ENCODE measurements at places on chromosomes 2 and 18.

- no peak for DNase-seq
Measured at GRCh38 chr2:88932686-88933085, 241.2 kb downstream of the RPIA start.

GRCh38 chr2:197821550-197822289 lies 17.3 kb downstream of the PLCL1 start:
- DNase-seq: no peak

DNA sequence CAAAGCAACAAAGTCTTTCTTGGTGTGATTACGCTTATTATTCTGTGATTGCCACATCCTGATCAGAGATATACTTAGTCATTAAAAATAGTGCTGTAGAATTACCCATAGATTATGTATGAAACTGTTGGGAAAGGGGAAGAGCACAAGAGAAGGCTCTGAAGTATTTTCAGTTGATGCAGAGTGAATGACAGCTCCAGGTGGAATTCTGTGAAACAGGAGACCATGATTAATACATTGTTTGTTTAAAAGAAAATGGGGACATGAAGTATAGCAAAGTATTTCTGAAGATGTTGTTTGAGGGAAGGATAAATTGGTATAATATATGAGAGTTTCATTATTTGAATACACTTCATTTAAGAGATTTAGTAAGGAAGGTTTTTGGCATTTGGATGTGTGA lies 307.6 kb upstream of the CDH20 start:
- no peak for DNase-seq

- no peak for DNase-seq
Measured at GRCh38 chr2:119439574-119440500, 8.2 kb downstream of the TMEM37 start.

DNA sequence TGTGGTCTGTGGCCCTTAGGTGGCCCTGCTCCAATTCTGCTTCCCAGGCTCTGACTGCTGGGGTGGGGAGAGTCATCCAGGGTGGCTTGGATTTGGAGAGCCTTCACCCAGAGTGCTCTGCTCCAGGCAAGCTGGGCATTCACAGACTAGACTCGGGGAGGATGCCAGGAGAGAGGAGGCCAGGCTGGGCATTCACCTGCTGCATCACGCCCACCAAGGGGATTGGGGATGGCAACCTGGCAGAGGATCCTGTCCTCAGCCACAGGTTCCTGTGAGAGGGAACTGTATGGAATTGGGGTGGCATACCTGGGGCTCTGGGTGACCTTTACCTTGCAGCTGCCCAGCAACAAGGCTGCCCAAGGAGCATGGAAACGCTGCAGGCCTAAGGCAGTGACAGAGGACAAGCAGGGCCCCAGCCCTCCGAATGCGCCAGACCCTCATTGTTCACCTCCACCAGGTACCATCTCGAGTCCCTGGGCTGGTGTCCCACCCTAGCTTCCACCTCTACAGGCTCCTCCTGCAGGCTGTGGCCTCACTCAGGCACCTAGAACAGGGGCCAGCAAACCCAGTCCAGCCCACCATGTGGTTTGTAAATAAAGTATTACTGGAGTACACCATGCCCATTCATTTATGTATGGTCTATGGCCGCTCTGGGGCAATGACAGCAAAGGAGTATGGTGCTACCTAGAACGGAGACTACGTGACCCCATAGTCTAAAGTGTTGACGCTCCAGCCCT lies 255.3 kb upstream of the RAB6C start:
- DNase-seq: no peak

GRCh38 chr2:242046206-242046826 lies 176.8 kb downstream of the RTP5 start:
- DNase-seq: no peak

DNA sequence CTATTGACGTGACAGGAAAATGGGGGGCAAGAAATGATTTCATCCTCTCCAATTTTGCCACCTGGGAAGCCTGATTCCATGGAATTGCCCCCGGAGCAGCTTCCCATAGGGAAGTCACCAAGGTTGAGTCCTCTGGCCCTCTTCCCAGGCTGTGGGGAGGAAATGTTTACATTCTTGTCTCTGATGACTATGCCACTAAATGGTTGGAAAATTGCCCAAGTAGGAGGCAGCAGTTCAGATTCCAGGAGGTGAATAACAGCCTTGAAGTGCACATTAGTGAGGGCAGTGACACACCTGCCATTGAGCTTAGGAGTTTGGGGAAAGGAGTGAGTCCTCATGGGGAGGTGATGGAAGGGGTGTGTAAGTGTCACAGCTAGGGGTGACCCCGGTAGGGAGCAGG lies 449.2 kb upstream of the DCC start:
- DNase-seq: peak; percentile 55

DNA sequence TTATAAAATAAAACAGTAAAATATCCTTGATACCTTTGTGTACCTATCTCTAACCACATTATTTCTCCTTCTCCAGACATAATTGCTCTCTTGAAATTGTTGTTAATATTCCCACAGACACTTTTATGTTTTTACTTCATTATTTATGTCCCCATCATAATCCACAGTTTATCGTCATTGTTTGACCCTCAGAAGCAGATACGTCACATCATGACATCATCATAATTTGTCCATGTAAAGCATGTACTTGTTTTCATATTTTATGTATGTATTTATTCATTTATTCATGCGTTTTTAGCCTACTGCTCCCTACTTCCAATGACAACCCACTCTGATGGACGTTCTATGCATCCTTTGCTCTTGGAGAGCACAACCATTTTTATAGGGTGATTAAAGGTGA lies 1406.9 kb upstream of the NXPH2 start:
- DNase-seq: no peak

GRCh38 chr18:34591920-34592444 lies 118.1 kb upstream of the DTNA start:
- no peak for DNase-seq

- DNase-seq: no peak
Measured at GRCh38 chr2:120957905-120958304, 222.2 kb downstream of the GLI2 start.

DNA sequence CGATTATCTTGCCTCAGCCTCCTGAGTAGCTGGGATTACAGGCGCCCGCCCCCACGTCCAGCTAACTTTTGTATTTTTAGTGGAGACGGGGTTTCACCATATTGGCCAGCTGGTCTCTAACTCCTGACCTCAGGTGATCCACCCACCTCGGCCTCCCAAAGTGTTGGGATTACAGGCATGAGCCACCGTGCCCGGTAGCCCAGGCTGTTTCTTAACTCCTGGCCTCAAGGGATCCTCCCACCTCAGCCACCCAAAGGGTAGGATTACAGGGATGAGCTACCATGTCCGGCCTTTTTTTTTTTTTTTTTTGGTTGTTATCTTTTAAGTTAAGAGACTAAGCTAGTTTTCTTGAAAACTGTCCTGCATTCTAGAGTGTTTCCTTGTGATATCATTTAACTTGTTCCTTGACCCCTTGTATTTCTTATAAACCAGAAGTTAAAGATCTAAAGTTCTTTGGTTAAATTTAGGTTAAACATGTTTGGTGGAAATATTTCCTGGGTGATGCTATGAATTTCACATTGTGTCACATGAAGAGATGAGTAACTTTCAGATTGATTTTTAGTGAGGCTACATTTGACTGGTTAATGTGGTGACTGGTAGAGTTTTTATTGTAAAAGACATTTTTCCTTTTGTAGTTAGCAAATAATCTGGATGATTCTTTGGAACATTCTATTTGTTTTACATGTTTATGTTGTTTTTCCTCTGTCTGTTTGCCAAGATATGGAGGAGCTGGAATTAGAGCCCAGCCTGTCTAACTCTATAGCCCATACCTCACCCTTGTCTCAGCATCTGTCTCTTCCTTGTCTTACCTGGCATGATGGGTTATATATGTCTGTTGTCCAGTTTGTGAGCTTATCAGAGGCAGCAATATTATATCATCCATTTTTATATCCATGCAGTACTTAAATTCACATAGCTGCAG lies 5.2 kb downstream of the NCAPH start:
- no peak for DNase-seq

- no peak for DNase-seq
Measured at GRCh38 chr2:29446847-29447246, 331.6 kb downstream of the CLIP4 start.

DNA sequence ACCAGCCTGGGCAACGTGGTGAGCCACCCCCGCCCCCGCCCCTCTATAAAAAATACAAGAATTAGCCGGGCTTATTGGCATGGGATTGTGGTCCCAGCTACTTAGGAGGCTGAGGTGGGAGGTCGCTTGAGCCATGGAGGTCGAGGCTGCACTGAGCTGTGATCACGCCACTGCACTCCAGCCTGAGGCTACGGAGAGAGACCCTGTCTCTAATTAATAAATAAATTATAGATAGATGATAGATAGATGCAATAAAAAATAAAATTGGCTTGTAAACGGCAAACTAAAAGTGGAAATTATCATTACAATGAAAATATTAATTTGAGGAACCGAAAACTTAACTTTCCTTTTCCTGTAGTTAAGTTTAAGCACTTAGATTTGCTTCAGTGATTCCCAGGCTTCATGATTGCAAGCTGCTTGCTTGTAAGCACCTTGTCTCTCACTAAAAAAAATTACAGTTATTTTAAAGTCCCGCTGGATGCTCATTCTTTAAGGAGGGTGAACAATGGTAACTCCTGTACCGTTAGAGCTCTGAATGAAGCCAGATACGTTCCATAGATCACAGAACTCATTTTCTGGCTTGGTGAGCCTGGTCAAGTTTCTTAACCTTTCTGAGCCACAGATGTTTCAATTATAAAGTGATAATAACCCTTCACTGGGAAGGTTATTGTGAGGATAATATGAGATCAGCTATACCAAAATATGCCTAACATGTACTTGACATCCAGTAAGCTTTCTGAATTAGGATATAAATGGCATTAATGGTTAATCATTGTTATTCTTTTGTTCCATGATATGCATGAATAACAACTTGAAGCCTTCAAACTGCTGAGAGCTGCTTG lies 9.3 kb upstream of the NARS1 start:
- no peak for DNase-seq

DNA sequence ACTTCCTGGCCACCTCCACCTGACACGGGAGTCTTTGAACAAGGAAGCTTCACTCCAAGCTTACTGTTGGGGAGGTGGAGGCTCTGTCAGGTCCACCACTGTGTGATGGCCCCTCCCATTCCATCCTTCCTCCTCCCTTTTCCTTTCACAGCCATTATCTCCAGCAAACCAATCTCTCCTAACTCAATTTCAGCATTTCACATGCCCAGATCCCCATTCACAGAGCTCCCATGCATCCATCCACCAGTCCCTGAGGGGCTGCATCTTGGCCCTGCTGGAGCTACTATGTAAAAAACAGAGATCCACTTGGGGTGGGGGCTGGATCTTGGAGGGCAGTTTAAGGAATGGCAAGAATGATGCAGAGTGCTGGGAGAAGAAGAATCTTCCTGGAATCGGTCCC lies 129.0 kb upstream of the COPS8 start:
- DNase-seq: no peak

GRCh38 chr2:221420245-221420644 lies 151.9 kb downstream of the EPHA4 start:
- DNase-seq: no peak

DNA sequence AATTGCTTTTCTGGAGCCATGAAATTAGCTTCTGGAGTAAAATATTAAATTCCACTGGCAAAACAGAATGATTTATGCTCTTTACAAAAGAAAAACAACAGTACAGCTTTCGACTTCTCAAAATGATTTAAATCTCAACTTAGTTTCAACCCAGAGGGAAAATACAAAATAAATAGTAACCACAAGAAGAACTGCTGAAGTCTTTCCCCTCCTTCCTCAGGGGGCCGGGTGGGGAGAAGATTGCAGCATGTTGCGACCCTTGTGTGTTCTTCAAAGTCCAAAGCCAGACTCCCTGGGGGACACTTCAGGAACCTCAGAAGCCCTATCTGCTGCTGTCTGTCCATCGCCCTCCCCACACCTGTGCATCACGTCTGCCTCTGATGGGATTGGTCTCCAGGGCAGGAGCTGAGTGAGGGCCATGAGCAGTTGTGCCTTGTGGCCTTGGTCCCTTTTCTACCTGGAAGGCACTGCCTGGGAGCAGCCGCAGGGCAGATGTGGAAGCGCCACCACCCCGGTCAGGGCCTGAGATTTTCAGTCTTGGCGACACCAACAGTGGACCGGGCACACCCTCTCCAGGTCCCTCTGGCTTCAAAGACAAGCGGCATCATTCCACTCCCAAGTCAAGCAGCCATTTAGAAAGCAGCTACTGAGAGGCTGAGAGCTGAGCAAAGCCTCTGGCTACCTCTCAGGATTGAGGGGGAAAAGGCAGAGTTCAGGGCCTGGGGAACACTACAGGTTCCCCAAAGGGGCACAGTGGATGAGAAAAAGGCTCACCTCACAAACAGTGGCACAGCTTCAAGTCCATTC lies 210.1 kb upstream of the RAB6C start:
- DNase-seq: no peak
